Stimulated activated CD4-positive, alpha-beta T cell treated with anti-CD3 and anti-CD28 coated beads, Interleukin-1b, Interleukin-23, amount 100 ng/mL, for 1 hour (primary cell): ENCODE measurements at places on chromosomes 3 and 15.

DNA sequence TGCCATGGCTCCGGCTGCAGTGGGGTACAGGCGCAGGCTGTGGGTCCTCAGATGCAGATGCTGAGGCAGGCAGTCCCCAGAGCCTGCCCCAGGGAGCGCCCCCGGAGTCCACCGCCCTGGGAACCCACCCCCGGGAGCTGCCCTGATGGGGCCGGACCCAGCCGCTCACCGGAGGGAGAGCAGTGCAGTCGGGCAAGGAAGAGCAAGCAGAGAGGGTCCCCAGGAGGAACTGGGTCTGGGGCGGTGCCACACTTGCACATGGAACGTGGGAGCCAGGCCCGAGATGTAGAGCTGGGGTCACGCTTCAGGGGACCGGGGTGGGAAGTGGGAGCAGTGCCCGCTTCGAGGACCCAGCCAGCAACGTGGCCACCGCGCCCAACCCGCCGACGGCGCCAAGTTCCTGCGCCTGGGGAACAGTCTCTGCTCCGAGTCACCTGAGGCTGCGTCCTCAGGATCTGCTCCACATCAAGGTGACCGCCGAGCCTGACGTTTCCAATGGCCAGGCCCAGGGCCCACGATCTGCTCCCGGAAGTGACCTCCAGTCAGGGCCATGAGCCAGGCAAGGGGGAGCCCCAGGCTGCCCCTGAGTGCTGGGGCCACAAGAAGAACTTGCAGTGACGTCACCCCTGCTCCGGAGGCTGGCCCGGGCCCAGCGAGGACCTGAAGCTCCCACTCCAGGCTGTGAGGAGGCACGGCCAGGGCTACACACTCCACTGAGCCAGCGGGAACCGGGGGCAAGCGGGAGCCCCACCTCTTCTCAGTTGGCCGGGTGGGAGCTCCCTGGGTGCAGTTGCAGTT, 27.0 kb upstream of the TFG start:
- DNase-seq: no peak

DNA sequence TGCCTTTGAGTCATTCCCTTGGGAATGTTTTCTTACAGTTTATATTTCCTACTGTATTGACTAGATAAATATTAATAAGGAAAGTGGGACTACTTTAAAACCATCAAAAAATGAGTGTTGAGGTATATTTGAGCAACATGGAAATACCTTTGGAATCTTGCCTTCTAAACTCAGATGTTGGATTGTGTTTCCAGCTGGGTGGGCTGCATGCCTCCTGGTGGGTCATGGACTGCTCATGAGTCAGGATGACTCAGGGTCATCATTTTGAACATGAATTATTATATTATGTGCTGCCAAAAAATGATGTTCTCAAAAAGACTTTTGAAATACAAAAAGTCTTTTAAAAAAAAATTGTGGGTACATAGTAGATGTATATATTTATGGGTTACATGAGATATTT, 41.1 kb upstream of the APH1B start:
- no peak for DNase-seq

DNA sequence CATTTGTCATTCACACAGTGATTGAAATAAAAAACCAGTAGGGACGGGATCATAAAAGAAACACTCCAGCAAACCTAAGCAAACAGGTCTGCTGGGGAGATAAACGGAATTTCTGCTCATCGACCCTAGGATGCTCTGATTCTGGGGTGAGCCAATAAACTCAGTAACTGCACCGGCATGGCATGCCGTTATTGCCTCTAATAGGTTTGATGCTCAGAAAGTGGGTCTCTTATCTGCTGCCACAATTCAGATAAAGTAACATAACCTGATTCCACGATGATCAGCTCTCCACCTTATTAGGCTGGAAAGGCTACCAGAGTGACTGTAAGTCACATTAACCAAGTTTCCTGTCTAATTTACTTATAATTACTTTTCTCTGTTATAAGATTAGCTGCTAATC, 19.6 kb downstream of the DCLK3 start:
- DNase-seq: no peak

DNA sequence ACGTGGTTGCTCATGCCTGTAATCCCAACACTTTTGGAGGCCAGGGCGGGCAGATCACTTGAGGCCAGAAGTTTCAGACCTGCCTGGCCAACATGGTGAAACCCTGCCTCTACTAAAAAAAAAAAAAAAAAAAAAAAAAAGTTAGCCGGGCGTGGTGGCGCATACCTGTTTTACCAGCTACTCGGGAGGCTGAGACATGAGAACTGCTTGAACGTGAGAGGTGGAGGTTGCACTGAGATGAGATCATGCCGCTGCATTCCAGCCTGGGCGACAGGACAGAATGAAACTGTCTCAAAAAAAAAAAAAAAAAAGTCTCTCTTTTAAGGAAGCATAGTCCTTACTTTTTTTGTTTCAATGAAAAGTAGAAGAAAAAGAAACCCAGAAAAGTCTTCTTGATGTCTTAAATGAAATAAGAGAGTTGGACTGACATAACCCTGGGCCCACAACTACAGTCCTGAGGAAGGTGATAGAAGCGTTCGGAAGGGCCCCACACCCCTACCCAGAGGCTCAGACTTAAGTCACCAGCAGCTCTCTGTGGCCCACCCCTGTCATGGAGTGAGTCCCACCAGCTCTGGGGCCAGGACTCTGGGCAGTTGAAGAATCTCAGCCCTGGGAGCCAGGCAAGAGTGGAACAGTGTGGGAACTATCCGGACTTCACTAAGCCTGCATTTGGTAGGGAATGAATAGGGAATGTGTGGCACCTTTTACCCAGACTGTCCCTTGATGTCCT, 2.6 kb downstream of the NME9 start:
- DNase-seq: no peak

- no peak for DNase-seq
Observed at GRCh38 chr3:58664611-58665010, 2.0 kb downstream of the FAM3D start.

- no peak for DNase-seq
Observed at GRCh38 chr3:174581558-174581957, 277.6 kb upstream of the NAALADL2 start.

GRCh38 chr3:33926998-33927605, 128.7 kb downstream of the PDCD6IP start:
- DNase-seq: no peak

GRCh38 chr3:113948015-113948917, 453 bp downstream of the ZDHHC23 start:
- no peak for DNase-seq

DNA sequence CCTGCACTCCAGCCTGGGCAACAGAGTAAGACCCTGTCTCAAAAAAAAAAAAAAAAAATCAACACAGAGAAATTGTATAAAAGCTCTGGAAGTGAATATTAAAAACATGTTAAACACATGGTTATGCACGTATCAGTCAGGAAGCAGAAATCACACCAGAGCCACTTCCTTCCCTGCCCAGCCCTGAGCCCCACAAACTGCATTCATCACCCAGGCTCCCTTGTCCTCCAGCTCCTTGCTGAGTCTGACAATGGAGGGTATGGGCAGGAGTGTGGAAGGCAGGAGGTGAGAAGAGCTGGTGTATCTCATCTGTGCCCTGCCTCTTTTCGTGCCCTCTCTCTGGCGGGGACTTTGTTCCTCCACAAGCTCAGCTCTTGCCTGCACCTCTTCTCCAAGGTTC, 12.1 kb upstream of the LOXL1 start:
- DNase-seq: no peak

DNA sequence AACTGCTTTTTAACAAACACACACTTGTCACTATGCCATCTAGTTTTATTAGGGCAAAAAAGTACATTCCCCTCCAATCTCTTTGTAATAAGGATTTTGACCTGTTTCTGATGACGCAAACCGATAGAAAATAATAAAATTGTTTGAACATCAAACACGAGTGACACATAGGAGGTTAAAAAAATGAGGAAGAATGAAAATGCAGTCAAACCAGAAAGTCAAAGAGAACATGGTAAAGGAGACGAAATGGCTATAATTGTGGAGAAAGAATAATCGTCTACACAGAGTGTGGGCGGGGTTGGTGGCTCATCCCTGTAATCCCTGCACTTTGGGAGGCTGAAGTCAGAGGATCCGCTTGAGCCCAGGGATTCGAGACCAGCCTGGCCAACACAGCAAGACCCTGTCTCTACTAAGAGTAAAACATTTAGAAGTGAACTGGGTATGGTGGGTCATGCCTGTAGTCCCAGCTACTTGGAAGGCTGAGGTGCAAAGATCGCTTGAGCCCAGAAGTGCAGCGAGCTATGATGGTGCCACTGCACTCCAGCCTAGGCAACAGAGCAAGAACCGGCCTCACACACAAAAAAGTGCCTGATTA, 83.2 kb downstream of the MEIS2 start:
- DNase-seq: no peak

GRCh38 chr3:167887096-167887495, 151.6 kb downstream of the SERPINI1 start:
- DNase-seq: no peak

- peak; percentile 31 for DNase-seq
Observed at GRCh38 chr3:66276705-66277274, 56.0 kb downstream of the SLC25A26 start.

- DNase-seq: no peak
Observed at GRCh38 chr3:3097958-3098357, 12.2 kb downstream of the IL5RA start.

- DNase-seq: no peak
Observed at GRCh38 chr3:102255736-102256135, 179.1 kb upstream of the ZPLD1 start.
